D341Med (cell line): ENCODE measurements at places on chromosomes 2 and 18.
A peak's percentile ranks its signal among the peaks of the same experiment; 100 is the strongest.

DNA sequence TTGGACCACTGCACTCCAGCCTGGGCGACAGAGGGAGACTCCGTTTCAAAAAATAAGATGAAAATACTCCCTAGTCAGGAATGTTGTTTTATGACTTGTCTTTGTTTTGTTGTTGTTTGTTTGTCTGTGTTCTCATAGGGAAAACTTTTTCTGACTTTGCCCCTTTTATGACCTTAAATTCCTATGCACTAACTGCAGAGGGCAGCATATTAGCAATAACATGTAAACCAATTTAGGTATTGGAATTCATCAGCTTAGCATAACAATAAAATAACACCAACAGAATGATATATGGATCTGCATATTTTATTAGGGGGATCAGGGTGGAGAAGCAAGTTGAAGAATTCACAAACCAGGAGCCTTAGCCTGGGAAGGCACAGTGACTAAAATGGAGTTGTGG, 631.5 kb downstream of the SUCLG1 start:
- DNase-seq = no peak

DNA sequence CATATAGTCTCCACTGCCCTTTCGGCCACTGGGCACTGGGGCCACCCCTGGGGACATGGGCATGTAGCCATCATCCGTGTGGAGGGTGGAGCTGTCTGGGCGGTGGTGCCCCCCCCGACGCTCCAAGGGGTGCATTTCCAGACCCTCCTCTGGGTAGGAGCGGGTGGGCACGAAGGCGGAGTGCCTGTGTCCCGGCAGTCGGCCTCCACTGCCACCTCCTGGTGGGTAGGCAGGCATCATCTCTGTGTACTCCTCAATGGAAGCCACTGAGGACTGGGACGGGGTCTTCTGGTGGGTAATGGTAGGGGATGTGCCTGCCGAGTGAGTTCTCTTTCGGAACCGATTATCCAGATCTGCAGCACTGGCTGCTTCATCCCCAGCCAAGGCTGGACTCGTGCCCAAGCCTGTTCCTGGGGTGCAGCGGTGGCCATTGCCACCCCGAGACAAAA, 2.8 kb downstream of the IRS1 start:
- peak; percentile 75 for DNase-seq

- DNase-seq = no peak
Observed at GRCh38 chr2:162261032-162261945, 18.0 kb upstream of the FAP start.

GRCh38 chr2:213545964-213546475, 261.8 kb downstream of the SPAG16 start:
- DNase-seq = no peak

DNA sequence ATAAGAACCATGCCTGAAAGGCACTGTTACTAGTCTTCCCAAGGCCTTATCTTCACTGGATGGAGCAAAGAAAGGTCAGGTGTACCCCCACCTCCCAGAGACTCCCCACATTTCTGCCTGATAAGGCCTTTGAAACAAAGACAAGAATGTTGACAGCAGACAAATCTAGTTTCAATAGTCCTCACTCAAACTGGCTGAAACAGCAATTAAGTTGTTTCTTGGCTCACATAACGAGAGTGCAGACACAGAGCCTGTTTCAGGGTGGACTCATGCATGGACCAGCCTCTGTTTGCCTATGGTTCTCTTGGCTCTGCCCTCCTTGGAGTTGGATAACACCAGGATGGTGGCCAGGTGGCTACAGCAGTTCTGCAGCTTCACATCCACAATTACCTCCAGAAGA, 7.5 kb upstream of the CFAP221 start:
- no peak for DNase-seq

- no peak for DNase-seq
Observed at GRCh38 chr2:173323371-173323770, 31.3 kb upstream of the CDCA7 start.

DNA sequence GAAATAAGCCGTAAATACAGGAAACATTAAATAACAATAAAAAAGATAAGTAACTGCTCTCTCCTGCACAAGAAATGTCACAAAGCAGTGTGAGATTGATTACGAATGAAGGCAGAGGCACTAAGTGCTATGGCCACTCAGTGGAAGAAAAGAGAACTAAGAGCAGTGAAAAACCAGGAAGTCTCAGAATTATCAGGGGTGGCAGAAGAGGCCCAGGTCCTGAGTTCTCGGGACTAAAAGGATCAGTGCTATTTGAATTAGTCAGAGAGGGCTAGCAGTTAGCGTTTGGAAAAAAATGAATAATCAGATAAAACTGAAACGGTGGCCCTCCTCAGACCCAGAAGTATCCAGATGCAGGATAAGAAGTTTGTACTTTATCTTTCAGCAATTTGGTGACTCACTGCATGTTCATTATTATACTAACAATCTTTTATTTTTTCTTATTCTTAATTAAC, 367.1 kb downstream of the ZEB2 start:
- DNase-seq = no peak

DNA sequence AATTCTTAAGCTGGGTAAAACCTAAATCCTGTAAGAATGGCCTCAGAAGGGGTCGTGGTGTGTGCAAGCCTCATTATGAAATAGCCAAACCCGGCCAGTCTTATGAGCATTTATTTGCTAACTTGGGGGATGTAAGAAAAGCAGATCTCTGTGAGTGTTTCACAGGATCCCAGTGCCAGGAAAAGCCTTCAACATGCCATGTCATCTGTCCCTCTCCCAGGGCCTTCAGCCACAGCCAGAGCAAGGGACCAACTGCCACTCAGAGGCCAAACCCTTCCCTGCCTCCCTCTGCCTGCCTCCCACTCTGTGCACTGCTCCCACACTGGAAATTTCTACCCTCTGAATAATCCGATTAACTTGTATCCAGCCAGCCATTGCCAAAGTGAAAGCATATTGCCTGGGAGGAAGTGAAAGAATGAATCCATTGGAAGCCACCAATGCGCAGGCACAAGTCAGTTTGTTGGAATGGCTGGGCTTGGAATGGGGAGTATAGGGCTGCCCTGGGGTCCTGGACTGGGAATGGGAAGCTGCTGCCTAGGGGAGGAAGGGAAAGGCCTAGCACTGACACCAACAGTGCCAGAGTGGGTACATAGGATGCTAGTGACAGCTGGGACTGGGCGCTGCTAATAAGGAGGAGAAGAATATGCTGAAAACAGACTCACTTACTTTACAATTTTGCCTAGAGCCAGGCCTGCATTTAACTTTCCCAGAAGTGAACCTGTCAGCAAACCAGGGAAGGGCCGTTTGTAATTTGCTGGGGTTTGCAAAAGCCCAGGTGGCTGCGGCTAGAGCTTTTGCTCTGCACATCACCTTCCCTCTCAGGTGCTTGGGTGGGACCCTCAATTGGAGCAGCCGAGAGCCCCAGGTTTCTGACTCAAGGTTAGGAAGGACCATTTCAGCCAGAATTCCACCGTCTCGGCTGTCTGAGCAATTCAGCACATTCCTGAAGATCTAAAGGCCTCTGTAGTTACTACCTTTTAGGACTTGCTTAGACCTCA, 146.6 kb upstream of the NCK2 start:
- peak; percentile 64 for DNase-seq

DNA sequence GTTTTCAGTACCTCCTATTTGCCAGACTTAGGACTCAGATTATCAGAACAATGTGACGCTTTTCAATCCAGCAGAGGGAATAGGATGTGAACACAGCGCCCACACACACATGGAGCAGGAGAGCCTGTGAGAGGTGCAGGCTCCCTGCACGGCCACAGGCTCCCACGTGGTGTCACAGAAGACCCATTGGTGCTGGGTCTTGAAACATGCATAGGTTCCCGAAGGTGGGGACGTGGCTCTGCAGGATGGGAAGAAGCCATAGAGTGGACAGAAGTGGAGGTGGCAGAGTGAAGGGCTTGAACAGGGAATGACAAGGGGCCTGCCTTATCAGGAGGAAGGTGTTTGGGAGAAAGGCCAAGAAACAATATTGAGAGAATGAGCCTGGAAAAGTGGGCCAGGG, 78.5 kb upstream of the BCL2L11 start:
- DNase-seq = no peak

DNA sequence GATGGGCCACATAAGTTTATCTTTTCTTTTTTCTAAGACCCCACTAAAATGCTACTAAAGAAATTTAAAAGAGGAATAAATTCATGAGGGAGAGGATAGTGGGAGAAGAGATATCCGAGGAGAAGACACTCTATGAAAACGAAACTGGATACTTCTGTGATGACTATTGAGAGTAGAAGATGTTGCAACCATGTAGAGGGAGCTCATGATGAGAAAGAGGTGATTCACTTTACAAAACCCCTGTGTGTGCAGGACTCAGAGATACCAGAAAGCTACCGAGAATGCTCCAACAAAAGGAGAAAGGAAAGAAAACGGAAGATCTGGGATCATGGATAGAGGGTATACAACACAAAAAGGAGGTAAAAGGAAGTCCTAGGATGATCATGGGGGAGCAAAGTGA, 34.9 kb downstream of the SLC38A11 start:
- no peak for DNase-seq

GRCh38 chr2:227612546-227613271, 1.9 kb downstream of the SCYGR3 start:
- no peak for DNase-seq

DNA sequence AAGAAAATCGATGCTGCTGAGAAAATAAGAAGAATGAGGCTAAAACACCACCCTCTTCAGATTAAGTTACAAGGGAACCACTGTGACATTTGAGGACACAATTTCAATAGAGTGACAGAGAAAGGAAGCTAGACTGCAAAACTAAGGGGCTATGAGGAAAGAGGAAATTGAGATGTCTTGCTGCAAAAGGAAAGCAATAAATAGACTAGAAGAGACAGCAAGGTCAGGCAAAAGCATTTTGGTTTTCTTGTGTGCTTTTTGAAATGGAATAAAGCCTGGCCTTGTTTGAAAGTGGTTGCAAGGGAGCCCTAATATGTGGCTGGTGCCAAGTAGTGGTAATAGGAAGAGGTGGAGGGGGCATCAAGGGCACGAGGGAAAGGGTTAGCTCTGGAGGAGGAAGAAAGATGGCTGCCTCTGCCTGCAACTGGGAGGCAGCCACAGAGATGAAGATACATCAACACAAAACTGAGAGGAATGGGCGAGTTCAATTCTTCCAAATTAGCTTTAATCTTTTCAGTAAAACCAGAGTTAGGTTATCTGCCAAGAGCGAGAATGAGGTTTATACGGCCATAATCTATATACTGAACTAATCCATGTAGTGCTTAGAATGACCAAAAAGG, 1.2 kb upstream of the MRO start:
- no peak for DNase-seq

- DNase-seq = no peak
Observed at GRCh38 chr2:43566461-43566729, 29.4 kb downstream of the THADA start.

DNA sequence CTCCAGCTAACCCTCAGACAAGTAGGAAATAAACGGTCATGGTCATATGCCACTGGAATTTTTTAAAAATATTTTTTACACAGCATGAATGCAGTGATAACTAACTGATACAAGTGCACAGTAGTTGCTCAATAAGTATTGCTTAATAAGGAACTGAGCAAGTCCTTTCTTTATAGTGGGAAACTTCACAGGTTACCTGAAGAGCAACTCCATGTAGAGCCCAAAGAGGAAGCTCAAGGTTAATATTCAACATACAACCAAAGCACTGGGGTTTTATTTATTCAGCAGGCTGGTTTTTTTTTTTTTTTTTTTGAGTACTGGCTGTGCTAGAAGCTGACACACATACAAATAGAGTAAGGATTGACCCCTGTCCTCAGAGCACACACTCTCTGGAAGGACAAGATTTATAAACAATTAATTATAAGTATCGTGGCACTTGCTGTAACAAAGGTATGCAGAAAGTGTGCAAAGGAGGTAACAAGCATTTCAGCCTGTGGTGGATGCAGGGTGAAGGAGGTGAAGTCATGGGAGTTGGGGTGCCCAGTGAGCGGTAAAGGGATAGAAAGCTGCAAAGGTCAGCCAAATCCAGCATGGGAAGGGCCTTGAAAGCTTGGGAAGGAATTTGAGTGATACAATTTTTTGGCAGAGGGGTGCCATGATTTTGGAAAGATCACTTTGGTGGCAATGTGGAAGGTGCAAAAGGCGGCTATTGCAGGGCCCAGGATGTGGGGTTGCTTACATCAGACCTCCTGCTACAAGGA, 52.7 kb downstream of the ATOH8 start:
- DNase-seq = no peak

GRCh38 chr2:46164529-46165301, 132.5 kb upstream of the EPAS1 start:
- DNase-seq = no peak

DNA sequence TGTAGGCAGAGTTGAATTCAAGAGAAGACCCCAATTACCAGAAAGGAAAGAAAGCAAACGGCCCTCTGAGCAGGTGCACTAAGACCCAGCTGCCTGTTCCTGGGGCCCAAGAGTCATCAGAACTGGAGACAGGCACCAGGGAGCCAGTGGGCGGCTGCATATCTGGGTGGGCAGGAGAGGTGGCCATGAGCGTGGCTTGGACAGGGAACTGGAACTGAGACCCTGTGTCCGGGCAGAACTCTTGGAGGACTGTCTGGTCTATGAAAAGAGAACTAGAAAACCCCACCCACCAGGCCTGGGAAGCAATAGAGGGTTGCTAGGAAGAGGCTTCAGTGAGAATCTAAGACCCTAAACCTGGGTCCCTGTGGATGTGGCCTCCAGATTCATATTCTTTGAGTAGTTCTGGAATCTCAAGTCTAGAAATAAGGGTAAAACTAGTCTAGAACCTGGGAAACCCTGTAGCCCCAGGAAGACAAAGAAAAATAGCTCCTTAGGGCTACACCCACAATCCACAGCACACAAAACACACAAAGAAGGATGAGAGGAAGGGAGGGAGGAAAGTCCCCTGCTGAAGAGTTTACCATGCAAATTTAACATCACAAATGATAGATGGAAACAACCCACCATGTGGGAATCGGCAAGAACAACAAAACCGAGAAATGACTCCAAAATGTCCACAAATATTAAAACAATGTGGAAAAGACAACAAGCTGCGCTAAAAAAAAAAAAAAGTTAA, 147.0 kb downstream of the HDAC4 start:
- no peak for DNase-seq

- peak; percentile 87 for DNase-seq
Observed at GRCh38 chr2:25228848-25229278, 60.5 kb upstream of the POMC start.

GRCh38 chr2:105652014-105652796, 92.5 kb upstream of the NCK2 start:
- DNase-seq = no peak

- no peak for DNase-seq
Observed at GRCh38 chr2:217035967-217036366, 176.1 kb upstream of the TNP1 start.

DNA sequence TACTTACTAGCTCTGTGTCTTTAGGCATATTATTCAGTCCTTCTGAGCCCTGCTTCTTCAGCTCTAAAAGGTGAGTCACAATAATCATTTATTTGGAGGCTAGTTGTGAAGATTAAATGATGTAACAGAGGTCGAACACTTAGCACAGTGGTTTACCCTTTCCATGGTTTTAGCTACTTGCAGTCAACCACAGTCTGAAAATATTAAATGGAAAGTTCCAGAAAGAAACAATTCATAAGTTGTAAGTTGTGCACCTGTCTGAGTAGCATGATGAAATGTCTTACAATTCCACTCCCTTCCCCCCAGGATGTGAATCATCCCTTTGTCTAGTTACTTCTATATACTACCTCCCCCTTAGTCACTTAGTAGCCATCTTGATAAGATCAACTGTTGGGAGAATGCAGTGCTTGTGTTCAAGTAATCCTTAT, 217.6 kb upstream of the THUMPD2 start:
- DNase-seq = no peak

GRCh38 chr2:101466426-101466825, 8.5 kb downstream of the RFX8 start:
- DNase-seq = no peak

GRCh38 chr2:216833061-216833460, 26.8 kb downstream of the TNP1 start:
- no peak for DNase-seq

- DNase-seq = no peak
Observed at GRCh38 chr2:4110273-4110672, 406.9 kb downstream of the DCDC2C start.
